ENCODE measurements at places on chromosomes 6 and 20.

DNA sequence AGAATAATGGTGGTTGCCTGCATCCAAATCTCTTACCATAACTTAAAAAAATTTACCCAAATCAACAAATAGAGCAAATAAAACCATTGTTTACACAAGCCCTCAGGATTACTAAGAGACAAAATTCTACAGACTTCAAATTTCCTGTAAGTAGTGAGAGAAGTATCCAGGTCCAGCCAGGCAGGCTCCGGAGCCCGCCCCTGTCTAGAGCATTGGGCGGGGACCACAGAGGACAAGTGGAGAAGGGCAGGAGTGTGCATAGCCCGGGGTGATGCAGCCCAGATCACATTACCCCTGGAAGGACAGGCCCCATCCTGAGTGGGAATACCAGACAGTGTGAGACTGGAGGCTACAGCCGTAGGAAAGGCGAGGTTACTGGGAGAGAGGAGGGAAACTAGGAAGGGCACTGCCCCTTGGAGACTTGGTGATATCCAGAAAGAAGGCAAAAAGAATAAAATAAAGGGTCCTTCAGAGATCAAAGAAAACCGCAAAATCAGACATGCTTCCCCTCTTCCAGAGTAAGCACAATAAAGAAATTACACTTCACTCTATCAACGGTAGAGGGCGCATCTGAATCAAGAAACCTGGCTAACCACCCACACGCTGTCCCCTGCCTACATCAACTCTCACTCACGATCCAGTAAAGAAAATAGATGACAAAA is 26.6 kb downstream of the RIN2 start:
- peak; percentile 21 for DNase-seq

DNA sequence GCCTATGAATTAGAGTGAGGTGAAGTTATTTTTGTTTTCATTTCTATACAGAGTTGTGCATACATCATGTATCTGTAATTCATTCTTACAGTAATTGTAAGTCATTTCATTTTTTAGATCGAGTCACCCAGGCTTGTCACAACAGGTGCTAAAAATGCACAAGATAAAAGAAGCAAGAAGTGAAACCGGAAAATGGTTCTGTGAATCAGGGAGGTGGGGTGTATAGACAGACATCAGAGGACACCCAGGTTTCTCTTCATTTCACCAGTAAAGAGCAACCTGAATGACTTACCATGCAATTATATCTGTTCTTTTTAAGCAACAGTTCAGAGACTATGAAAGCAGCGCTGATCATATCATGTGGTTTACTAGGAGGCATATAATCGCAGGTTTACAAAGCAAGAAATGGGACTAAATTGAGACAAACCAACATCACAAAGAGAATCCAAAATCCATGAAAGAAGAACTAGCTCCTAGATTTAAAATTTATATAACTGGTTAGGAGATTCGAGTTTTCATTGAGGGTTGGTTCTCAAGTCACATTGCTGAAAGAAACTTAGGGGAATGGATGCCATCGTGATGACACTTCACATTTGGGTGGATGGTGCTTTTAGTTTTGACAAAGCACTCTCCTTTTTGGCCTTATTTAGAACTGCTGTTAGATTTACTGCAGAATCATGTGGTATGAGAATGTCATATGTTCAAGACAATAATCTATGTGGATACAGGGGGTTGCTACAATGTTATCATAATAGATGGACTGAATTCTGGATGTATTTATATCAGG is 27.9 kb upstream of the TBC1D7 start:
- DNase-seq = no peak

DNA sequence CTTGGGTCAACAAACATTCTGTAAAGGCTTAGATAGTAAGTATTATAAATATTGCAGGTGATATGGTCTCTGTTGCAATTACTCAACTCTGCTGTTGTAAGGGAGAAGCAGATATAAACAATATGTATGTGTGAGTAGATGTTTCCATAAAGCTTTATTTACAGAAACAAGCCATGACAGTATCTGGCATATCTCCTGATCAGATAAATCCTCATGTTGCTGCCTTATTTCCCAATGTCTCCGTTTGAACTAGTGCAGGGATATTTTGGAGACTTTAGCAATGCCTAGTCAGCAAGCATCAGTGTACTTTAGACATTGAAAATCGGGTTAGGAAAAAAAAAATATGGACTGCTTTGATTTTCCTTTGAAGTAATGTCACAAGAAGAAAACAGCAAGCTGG is 96.1 kb downstream of the LAMA2 start:
- no peak for DNase-seq

DNA sequence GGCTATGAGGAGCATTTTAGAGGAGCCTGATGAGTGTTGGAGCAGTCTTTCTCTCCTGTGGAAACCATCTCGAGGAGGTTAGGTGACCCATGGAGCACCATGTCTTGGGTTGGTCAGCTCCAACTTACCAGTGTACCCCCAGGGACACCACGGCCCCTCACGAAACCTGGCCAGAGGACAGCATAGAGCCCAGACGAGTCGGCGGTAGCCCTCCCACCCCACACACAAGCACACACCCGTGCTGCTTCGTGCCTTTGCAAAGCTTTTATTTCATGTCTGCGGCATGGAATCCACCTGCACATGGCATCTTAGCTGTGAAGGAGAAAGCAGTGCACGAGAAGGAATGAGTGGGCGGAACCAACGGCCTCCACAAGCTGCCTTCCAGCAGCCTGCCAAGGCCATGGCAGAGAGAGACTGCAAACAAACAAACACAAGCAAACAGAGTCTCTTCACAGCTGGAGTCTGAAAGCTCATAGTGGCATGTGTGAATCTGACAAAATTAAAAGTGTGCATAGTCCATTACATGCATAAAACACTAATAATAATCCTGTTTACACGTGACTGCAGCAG is 53.6 kb downstream of the EZR start:
- no peak for DNase-seq

DNA sequence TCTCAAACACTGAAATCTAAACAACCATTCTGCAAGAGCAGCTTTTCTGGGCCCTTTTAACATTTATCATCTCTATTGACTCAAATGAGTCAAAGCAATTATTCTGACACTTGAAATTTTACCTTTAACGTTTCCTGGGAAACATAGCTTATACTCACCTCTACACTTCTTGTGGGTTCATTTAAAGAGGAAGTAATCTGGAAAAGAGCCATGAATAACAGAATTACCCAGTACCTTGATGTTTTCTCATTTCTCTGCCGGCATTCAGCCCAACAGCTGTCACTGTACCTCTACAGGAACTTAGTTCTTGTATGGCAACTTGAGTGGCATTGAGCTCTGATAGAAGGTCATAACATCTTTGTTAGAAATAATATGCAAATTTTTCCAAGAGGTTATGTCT is 272.2 kb downstream of the KCNQ5 start:
- no peak for DNase-seq

DNA sequence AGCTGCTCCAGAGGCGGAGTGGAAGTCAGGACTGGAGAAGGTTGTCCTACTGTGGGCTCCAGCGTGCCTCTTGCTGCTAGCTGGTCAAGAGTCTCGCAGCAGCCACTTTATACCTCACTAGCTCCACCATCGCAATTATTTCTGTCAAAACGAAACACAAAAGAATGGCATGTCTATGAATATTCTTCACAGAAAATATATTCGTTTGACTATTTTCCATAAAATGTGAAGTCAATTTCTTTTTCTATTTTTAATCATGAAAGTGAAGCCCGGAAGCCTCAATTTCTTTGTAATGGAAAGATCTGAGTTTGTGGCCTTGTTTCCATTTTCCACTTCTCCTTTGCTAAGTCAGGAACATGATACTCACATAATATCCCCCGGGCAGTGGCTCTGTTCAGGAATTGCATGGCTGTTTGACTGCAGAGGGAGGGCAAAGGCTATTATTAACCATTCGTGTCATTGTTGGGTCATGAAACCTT is 51.7 kb downstream of the DTD1 start:
- DNase-seq = no peak

DNA sequence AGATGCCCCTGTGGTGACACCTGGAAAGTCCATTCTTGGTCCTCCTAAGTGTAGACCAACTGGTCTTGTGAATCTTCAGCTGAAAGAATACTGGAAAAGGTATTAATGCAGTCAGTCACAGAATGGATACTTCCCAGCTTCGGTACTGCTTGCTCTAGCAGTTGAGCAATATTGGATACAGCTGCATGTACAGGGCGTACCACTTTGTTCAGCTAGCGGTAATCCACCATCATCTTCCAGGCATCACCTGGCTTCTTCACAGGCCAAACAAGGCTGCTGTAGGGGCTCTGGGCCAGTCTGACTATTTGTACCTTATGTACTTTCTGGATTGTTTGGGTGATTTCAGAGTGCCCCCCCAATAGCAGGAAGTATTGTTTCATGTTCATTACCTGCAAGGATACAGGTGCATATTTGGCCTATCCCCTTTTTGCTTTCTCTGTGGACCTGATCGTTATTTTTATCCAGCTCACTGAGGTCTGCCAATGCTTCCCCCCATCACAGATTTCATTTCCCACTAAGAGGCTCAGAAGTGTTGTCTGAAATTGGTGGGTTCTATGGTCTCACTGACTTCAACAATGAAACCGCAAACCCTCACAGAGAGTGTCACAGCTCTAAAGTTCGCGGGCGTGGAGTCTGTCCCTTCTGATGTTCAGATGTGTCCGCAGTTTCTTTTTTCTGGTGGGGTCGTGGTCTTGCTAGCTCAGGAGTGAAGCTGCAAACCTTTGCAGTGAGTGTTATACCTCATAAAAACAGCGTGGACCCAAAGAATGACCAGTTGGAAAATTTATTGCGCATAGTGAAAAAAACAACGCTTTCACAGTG is 52.2 kb downstream of the TRIM27 start:
- no peak for DNase-seq

DNA sequence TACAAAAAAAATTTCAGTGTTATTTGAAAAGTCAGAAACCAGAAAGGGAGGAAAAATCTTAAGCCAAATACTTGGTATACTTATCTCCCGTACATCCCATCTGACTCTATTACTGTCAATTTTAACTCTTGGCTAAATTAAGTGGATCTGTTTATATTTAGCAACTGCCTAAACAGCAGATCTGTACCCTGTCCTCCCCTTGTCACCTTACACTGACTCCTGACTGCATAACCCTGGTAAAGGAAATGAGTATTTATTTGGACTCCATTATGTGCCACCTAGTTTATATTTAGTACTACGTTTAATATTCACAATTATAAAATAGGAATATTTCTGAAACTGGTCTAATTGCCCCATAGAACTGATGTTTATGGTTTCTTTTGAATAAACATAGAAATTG is 730.2 kb upstream of the GJE1 start:
- DNase-seq = no peak

DNA sequence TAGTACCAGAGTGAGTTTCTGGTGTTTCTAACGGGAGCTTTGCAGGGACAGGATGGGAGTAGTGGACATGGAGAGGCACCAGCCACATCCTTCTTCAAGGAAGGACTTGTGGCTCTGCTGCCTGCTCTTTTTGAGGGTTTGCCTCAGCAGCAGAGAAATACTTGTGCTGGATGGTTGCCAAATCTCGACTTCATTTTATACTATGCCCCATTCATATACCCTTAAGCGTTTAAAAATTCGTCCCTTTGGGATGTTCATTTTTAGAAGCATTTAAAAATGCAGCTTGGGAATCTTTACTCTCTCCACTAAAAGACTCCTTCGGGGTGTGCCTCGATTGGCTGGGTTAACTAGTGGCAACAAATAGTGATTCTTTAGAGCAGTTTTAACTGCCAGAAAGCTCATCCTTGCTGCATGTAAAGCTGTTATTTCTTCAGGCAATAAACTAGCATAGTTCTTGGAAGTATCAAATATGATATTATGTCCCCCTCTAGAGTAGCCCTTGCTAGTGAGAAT is 126.5 kb upstream of the B3GAT2 start:
- DNase-seq = no peak

DNA sequence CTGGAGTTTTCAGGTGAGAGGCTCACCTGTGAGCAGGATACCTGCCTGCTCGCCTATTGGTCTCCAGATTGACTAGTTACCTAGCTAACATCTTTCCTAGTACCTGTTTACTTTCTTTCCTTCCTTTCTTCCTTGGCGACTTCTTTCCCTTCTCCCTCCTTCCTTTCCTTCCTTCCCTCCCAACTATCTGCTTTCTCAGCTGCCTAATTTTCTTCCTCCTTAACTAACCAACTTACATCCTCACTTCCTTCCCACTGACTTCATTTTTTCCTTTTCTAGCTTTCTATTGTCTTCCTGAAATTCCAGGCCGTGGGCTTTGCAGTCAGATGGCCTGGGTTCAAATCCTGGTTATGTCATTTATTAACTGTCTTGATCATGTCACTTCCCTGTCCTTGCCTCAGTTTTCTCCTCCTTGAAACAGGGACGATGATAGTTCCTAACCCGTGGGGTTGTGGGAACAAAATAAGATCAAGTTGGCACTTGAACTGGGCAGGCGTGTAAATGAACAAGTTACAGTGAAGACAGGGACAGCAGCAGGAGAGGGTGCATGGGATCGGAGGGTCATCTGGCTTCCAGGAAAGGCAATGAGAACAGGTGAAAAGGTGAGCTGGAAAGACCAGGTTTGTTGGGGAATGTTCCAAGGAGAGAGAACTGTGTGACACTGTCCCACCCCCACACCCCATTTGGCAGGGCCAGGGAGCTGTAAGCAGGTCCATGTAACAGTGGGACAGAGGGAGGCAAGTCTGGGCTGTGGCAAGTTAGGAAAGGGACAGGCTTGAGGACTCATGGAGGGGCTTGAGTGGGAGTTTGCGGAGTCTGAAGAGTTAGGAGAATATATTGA is 540 bp downstream of the SGK2 start:
- no peak for DNase-seq

DNA sequence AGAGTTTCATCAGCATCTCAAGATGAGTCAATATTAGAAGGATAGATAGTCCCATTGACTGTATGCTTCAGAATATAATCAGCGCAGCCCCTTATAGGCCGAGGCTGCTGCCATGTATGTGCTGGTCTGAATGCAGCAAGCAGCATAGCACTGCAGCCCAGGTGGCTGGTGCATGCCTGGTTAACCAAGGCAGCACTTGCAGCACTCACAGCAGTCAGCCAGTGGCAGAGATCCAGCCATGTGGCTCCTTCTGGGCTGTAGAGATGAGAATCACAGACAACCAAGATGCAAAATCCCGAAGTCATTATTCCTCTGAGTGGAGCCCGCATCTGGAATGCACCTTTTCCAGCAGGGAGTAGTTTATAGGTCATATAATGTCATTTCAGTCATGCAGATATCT is 251.9 kb downstream of the UST start:
- DNase-seq = no peak

DNA sequence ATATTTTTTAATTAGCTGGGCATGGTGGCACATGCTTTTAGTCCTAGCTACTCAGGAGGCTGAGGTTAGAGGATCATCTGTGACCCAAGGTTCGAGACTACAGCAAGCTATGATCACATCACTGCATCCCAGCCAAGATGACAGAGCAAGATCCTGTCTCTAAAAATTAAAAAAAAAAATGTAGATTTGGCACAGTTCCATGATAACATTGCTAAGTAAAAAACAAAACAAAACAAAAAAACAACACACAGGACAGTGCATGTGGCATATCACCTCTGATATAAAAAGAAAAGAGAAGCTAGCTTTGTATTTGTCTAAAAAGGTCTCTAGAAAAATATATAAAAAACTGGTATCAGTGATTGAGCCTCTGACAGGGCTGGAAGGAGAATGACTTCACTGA is 24.6 kb downstream of the RNF24 start:
- no peak for DNase-seq

- DNase-seq = no peak
These were observed 88.8 kb upstream of the ZNFX1 start for GRCh38 chr20:49366687-49367086.

GRCh38 chr6:1255636-1256365 is 56.1 kb upstream of the FOXQ1 start:
- no peak for DNase-seq

GRCh38 chr6:167428664-167429333 is 103.9 kb downstream of the TTLL2 start:
- DNase-seq = no peak

- no peak for DNase-seq
These were observed 34.2 kb downstream of the PTPRA start for GRCh38 chr20:2907519-2907918.

GRCh38 chr6:35600659-35601125 is 88.0 kb upstream of the TULP1 start:
- no peak for DNase-seq
